Right ventricle myocardium superior (tissue), 1 donor: ENCODE measurements at places on chromosomes 1 and 21. TPM values are rescaled to one million over a fixed set of nuclear protein-coding genes. Genes with fewer than 3 reads are reported as not detected.

AK4 gene
- 147 TPM for total RNA-seq

CAMTA1 gene
- 153 TPM for total RNA-seq

DIO1 gene
- not detected for total RNA-seq

SPRR1A gene
- total RNA-seq, result not detected

PLA2G2D gene
- not detected for total RNA-seq

TRIM67 gene
- total RNA-seq, result 0.05 TPM

CD247 gene
- 0.54 TPM for total RNA-seq

GPR153 gene
- 12.5 TPM for total RNA-seq

DNA sequence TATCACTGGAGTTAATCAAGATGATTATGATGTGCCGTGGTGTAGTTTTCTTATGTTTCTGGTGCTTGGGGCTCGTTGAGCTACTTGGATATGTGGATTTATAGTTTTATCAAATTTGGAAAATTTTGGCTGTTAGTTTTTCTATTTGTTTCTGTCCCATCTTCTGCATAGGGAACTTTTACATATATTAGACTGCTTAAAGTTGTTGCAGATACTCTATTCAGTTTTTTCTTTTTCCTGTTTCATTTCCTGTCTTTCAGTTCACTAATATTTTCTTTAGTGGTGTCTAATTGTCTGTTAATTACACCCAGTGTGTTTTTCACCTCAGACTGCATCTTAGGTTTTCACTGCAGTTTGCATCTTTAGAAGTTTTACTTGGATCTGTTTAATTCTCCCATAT lies 247.7 kb downstream of the CAMTA1 start:
- DNase-seq, result no peak

GRCh38 chr1:34926156-34926555 lies 3.3 kb downstream of the DLGAP3 start:
- DNase-seq, result no peak

- no peak for DNase-seq
Observed at GRCh38 chr1:246760422-246761347, 36.5 kb downstream of the SCCPDH start.

DNA sequence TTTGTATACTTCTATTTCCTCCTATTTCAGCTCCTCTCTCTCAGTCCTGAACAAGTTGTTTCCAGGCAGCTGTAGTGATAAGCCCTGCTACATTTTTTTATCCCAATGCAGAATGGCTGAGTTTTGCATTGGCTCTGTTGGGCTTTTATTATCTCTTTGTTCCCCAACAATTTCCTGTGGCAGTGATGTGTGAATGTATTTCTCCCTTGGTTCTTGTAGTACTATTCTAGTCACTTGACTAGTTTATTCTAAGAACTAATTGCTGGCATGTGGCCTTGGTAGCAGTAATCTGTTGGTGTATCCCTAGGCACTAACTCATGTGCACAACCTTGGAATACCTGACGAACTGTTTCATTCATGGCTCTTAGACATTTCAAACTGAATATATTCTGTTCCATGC lies 60.7 kb downstream of the NFASC start:
- DNase-seq, result no peak

DNA sequence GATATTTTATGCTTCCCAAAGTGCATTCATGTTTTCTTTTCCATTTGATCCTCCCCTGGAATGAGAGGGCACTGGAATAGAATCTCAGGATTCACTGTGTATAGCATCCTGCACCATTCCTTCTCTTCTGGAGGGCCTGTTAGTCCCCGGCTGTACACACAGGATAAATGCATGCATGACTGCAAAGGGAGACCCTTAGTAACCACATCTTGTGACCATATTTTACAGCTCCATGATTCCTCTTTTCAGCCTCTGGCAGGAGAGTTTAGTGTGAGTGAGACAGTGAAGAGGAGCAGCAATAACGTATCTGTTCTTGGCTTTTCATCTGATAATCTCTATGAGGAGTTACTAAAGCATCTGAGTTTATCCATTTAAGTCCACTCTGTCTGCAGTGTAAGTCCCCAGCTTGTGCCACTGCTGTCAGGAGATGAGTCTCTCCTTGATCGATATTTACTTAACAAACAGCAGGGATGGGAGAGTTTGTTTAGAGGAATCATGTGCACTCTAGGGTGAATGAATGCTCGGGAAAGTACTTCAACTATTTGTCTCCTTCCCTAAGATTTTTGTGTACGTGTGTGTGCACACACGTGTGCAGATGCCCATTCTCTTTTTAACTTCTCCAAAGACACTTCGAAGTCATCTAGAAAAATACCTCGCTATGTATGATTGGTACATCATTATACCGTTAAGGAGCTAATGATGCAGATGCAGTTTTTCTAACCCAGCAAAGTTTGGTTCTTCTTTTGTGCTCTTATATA lies 41.1 kb downstream of the PROX1 start:
- no peak for DNase-seq

- no peak for DNase-seq
Observed at GRCh38 chr21:20443558-20444155, 554.6 kb upstream of the NCAM2 start.

GRCh38 chr1:40392221-40392620 lies 18.7 kb downstream of the SMAP2 start:
- no peak for DNase-seq

DNA sequence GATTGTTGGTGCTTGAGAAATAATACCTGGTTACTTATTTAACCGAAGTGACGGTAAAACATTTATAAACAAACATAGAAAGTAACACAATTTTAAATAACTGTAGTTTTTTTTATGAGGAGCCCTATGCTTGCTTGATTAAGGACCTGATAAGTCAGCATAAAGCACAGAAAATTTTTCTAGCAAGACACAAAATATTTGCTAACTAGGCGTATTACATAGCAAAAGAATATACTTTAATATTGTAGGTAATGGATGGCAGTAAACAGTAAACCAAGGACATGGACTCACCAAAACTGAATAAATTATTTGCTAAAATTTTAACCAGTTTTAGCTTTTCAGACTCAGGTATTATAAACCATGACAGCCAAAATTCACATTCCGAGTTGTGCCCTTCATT lies 90.9 kb downstream of the MAST2 start:
- no peak for DNase-seq

DNA sequence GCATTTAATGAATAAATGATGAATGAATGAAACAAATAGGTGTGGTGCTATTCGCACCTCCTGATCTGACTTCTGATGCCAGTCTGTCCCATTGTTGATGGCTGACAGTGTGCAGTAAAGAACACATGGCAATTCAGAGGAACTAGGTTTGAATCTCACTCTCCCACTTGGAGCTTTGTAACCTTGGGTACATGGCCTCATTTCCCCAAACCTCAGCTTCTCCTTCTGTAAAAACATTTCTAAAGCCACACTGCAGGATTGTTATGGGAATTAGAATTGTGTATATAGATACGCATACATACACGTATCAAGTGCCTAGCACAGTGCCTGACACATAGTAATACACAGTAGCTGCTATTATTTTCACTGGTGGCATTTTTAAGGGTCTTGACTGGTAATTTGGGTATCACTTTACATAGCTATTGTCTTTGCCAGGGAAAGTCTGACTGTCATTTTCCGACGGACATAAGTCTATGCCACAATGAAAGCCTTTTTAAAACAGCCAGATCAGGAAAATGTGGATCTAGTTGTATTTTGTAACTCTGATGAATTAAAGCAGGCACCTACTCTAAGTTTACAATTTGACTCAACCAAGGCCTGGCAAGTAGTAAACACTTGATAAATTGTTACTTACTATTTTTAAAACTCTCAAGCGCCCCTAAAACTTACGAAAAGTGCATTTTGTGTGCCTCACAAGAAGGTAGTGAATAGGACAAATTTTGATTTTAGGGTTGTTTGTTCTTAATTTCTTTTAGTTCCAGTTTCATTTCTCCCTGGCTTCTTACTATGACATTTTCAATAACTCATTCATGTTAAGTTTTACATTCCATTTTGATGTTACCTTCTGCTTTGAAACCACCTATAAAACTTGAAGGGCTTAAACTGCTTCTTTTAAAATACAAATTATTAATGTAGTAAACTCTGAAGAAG lies 164.4 kb downstream of the SDCCAG8 start:
- DNase-seq, result no peak

DNA sequence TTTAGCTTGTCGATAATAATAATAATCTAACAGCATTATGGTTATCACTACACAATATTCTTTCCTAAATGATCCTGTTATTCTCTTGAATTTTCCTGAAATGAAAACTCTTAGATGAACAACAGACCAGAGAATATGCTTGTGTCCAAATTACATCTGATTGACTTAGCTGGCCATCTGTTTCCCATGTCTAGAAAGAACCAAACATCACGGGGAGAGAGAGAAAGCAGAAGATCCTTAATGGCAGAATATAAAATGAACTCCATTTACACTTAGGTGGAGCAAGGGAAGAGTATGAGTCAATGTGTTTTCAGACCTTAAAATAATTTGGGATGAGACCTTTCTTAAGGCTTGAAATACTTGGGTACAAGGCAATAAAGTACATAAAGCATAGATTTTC lies 162.2 kb downstream of the DSCAM start:
- no peak for DNase-seq

DNA sequence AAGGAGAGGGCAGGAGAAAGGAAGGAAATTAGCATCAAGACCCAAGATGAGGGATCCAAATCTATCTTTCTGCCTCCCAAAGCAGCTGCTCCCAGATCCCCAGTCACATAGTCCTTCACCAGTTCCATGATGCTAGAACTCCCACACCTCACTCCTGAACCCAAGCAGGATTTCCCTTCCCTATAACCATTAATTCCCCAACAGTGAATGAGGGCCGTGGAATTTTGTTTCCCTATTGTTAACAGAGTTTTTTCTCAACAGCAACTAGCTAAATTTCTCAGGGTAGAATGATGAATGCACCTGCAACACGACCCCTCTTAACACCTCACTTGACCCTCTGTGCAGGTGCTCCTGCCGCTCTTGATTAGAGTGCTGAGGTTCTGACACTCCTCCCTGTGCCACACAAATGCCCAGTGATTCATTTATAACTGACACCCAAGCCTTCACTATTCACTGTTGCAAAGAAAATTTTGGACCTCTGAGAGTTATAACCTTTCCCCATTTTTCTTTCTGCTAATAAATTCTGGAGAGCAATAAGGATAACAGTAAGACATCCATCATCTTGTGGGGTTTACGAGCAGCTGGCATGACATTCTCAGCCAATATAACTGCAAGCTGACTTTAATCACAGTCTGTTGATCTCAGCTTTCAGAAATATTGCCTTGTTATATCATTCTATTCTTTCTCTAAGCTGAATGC lies 25.4 kb upstream of the NPL start:
- no peak for DNase-seq

- DNase-seq, result no peak
Observed at GRCh38 chr1:68332041-68332440, 99.7 kb upstream of the WLS start.

GRCh38 chr1:26727476-26727875 lies 31.7 kb downstream of the ARID1A start:
- DNase-seq, result no peak

GRCh38 chr21:33374450-33375096 lies 28.6 kb upstream of the IFNGR2 start:
- DNase-seq, result peak; percentile 68

- no peak for DNase-seq
Observed at GRCh38 chr1:162178432-162178831, 108.9 kb downstream of the NOS1AP start.

DNA sequence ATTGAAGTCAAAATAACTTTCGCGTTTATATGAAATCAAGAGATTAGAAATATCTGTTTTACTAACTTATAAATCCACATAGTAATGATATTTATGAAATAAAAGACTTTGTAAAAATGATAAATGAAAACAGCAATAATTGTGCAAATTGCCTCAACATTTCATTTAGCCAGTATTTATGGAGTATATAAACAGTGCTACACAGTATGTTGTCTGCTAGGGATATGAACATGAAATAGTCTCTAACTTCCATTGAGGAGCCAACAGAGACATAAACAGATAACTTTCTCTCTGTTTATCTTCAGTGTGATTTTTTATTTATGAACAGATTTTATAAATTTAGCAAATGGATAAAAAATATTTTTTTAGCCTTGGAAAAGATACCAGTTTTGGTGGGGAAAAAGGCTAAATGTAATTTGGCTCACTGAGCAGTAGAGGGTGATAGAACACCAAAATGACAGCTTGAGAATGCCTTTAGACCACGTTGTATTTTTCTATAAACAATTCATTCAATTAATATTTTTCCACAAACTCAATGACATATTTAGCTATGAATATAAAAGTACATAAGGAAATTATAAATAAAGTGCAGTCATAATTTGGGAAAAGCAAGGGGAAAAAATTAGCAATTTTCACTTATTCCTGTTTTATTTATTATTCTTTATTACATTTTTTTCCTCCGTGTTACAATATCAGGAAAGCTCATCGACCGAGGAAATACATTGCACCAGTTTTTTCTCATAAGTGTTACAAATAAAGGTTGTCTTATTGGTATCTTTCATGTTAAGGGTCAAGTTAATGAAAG lies 47.5 kb upstream of the EEIG2 start:
- DNase-seq, result no peak

DNA sequence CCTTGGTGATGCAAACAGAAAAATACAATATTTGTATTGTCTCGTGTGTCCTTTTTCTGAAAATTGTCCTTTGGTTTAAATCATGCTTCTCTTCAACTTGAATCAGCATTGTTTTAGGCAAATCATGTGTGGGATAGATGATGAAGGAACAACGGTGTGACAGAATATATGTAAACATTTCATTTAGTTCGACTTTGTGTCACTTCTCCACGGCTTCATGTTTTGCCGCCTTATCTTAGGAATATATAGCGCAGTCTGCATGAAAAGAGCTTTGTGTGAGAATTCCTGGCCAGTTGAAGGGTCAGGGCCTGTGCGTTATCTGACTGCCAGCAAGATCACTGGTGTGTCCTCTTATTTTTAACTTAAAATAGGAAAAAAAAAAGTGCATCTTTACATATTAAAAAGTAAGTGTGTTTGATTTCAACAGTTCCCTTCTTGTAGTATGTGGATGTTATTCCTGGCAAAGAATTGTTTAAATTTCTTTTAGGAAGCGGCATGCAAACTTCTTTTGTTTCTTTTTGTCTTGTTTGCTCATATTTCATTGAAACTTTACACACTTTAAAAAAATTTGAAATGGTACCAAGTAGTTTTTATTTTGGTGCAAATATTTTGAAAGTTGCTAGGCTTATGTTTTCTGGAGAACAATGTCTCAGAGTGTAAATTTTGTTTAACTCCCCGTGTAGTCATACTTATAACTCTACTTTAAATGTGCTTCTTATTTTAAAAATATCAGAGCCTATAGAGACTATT lies 465.2 kb downstream of the USP25 start:
- DNase-seq, result no peak

GRCh38 chr1:93845538-93846205 lies 33.3 kb downstream of the DNTTIP2 start:
- no peak for DNase-seq

DNA sequence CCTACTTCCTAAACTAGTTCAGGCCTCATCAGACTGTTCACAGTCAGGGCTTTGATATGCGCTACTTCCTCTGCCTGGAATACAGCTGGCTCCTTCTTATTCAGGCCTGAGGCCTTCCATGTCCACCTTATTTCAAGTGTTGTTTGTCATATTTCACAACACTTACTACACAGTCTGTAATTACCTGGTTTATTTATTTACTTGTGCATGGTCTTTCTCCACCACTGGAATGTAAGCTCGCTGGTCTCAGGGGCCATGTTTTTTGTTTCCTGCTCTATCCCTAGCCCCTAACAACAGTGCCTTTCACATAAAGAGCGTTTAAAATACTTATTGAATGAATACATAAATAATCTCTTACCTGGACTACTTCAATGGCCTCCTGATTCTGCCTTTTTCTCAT lies 4.6 kb upstream of the SRSF4 start:
- no peak for DNase-seq
